ENCODE measurements at places on chromosomes 2 and 18.
A peak's percentile ranks its signal among the peaks of the same experiment; 100 is the strongest.

DNA sequence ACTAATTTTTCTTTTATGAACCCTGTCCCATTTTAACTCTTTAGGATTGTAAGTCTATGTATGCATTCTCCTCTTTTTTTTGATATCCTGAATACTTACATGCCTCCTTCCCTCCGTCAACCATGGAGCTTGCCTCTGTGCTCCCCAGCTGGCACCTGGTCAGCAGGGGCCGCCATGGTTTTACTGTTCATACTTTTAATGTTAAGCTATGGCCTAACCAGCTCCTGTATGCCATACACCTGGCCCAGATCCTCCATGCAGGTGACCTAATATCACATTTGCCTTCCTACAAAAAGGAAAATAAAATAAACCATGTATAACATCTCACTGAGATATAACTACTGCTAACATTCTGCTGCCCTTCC is 283.1 kb upstream of the TRIB2 start:
- no peaks in the 10 kb centered on the region for H3K27me3 ChIP-seq
- H3K36me3 ChIP-seq: no peaks in the 10 kb centered on the region
- H3K4me3 ChIP-seq: no peak overlapping the region
- H3K27ac ChIP-seq: no peak overlapping the region

DNA sequence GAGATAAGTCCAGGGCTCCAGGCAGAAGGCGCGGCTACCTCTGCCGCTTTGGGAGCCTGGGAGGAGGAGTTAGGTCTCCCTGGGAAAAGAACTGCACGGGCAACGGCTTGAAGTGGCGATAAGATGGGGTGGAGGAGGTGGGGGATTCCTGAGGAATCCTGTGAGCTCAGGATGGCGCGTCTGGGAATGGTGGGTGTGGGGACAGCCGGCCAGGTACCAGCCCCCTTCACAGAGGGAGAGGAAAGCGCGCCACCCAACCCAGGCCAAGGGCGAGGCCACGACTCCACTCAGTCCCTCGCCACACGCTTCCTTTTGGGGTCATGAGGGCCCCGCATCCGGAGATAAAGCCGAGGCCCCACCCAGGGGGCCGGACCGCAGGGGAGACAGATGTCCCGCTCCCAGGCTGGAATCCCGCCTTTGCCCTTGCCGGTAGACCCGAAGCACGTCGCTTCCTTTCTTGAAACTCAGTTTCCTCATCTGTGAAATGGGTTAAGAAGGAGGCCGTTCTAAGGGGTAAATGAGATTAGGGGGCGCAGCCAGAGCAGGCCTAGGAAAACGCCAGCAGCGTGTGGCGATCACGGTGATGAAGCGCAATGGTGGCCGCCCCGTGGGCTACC is 1.7 kb upstream of the CTDSP1 start:
- no peaks in the 10 kb centered on the region for H3K4me1 ChIP-seq
- peak overlapping the region; percentile 89 for H3K4me3 ChIP-seq
- DNase-seq: peak; percentile 66
- peaks cover 20% of the 10 kb centered on the region for H3K27me3 ChIP-seq
- no peak overlapping the region for H3K27ac ChIP-seq

DNA sequence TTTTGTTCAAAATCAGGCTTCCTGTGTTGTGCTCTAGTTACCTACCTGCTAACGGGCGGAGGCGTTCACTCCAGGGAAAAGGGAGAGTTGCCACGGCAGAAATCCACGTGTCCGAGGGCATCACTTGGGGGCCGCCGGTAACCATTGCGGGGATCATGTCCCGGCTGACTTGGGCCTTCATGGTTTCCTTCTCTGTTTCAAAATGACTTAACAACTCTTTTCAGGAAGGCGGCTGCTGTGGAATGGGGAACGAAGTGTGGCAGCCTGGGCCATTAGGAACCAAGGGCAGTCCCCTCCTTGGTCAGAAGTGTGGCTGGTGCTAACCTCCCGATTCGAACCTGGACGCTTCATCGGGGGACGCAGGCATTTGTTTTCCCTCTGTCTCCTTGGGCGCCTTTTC is 56.8 kb downstream of the INPP5D start:
- H3K4me1 ChIP-seq: peaks cover 2% of the 10 kb centered on the region
- no peak overlapping the region for H3K27ac ChIP-seq
- DNase-seq: no peak
- no peaks in the 10 kb centered on the region for H3K27me3 ChIP-seq
- H3K36me3 ChIP-seq: no peaks in the 10 kb centered on the region
- no peak overlapping the region for H3K4me3 ChIP-seq

DNA sequence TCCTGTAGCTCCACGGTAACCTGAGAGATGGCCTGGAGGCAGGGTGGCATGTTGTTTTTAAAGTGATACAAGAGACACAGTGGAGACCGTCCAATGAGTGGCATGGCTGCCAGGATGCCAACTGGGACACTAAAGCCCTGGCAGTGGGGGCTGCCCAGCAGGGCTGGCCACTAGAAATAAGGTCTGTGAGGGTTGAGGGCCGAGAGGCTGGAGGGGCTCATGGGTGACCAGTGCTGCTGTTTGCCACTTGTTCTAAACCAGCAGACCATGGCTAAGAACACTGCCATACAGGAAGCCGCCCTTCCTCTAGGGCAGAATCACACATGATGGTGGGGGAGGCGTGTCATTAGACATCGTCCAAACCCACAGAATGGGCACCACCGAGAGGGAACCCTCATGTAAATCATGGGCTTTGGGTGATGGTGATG is 71.9 kb downstream of the ALPK2 start:
- no peak for DNase-seq
- H3K4me1 ChIP-seq: no peaks in the 10 kb centered on the region
- H3K27me3 ChIP-seq: no peaks in the 10 kb centered on the region
- H3K4me3 ChIP-seq: no peak overlapping the region
- no peaks in the 10 kb centered on the region for H3K36me3 ChIP-seq

- peak; percentile 20 for DNase-seq
- H3K27ac ChIP-seq: no peak overlapping the region
- no peaks in the 10 kb centered on the region for H3K27me3 ChIP-seq
- H3K4me1 ChIP-seq: no peaks in the 10 kb centered on the region
- peaks cover 4% of the 10 kb centered on the region for H3K36me3 ChIP-seq
These were observed 48.5 kb downstream of the SMAD7 start for GRCh38 chr18:48902023-48902855.

GRCh38 chr2:224101820-224102630 is 62.9 kb upstream of the SERPINE2 start:
- no peak for DNase-seq
- H3K36me3 ChIP-seq: no peaks in the 10 kb centered on the region
- H3K4me3 ChIP-seq: peak overlapping the region; percentile 4
- H3K27ac ChIP-seq: no peak overlapping the region
- H3K4me1 ChIP-seq: no peaks in the 10 kb centered on the region

DNA sequence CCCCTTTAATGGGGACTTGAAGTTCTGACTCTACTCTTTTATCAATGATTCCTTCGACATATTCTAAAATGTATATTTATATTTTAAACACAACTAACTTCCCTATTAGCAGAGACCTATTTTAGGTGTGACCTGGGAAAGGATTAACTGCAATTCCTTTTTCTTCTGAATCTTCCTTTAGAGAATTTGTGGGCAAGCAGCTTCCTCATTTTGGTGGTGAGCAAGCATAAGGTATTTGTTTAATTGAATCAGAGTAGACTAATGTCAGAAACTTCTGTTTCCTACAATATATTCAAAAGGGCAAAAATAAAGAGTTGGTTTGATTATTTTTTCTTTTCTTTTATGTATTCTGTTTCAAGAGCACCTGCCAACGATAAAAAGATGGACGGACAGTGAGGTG is 237.0 kb downstream of the IKZF2 start:
- H3K4me3 ChIP-seq: no peak overlapping the region
- H3K27ac ChIP-seq: no peak overlapping the region
- DNase-seq: no peak
- H3K4me1 ChIP-seq: no peaks in the 10 kb centered on the region

- no peak overlapping the region for H3K4me3 ChIP-seq
- no peaks in the 10 kb centered on the region for H3K27me3 ChIP-seq
- H3K27ac ChIP-seq: no peak overlapping the region
- DNase-seq: no peak
- H3K4me1 ChIP-seq: no peaks in the 10 kb centered on the region
These were observed 35.1 kb downstream of the REEP1 start for GRCh38 chr2:86302320-86302719.

- H3K27ac ChIP-seq: no peak overlapping the region
- DNase-seq: no peak
- no peaks in the 10 kb centered on the region for H3K27me3 ChIP-seq
- no peak overlapping the region for H3K4me3 ChIP-seq
- no peaks in the 10 kb centered on the region for H3K36me3 ChIP-seq
- peaks cover 8% of the 10 kb centered on the region for H3K4me1 ChIP-seq
These were observed 28.5 kb upstream of the CEP68 start for GRCh38 chr2:65027616-65028244.

- no peak for DNase-seq
- H3K27ac ChIP-seq: no peak overlapping the region
- no peaks in the 10 kb centered on the region for H3K36me3 ChIP-seq
- no peaks in the 10 kb centered on the region for H3K27me3 ChIP-seq
- no peak overlapping the region for H3K4me3 ChIP-seq
These were observed 36.3 kb downstream of the EVA1A start for GRCh38 chr2:75524276-75524911.

All from H9 (cell line).